ENCODE measurements at places on chromosomes 6 and 20.

DNA sequence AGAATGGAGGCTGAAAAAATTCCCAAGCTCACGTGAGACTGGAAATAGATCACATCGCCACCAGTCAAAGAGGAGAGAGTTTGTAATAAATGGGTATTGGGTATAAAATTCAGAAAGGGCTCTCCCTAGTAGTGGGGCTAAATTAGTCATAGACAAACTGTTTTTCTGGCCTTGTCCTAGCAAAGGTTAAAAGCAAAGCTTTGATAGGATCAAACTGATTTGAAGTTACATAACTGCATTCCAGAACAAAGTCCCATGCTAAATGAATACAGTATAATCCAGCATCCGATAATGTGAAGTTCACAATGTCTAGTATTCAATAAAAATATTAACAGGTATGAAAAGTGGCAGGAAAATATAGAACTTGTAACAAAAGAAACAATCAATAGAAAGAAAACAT is 149.8 kb upstream of the ATXN1 start:
- DNase-seq, result no peak

DNA sequence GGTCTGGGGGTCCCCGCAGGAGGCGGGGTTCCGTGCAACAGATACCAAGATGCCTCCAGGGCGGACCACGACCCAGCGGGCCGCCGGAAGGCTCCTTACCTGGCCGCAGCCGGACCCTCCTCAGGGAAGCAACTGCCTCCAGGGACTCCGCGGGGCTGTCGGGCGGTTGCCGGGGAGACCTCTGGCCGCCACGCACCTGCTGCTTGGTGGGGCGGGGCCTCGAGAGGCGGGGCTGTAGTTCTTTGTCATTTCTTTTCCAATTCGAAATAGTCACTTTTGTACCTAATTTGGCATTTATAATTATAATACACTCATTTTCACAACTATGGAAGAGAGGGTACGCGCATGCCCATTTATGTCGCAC is 647 bp downstream of the AK9 start:
- DNase-seq, result peak; percentile 82

- DNase-seq, result peak; percentile 94
Measured at GRCh38 chr6:34196116-34196832, 40.4 kb upstream of the HMGA1 start.

GRCh38 chr20:35648836-35649235 is 15.9 kb downstream of the CPNE1 start:
- DNase-seq, result no peak

DNA sequence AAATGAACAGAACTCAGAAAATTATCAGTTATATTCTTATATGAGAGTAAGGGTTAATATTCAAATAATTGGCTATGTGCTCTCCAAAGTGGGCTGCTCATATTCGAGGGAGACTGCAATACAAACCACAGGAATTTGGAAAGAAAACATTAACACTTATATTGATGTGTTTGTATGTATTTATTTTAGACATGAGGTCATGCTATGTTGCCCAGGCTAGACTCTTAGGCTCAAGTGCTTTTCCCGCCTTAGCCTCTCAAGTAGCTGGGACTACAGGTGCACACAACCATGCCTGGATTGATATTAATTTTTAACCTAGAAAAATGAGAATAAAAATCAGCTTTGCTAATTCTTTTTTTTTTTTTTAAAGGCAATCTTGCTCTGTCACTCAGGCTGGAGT is 35.0 kb downstream of the BTBD9 start:
- no peak for DNase-seq

GRCh38 chr20:53657279-53657678 is 63.6 kb upstream of the ZNF217 start:
- DNase-seq, result no peak

DNA sequence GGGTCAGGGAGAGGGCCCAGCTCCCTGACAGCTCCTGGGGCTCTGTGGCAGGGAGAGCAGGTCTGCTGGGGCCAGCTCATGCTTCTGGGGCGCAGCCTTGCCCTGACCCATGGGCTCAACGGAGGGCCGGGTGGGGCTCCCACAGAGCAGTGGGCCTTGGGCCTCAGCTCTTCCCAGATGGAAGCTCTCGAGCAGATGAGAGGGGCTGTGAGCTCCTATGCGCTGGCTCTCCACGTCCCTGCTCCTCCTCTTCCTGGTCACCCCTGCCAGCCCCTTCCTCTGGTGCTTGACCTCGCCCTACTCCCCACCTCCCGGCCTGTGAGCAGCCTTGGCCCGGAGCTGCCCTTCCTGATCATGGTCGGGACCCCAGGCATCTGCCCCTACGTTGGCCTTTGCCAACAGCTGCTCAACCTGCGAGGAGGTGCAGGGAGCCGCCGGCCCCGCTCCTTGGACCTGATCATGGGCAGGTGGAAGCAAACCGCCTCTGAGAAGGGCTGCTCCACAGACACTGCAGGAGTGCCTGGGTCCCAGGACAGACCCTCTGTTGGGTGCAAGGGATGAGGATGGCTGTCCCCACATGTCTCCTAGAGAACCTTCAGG is 26.8 kb upstream of the GATA5 start:
- DNase-seq, result no peak
